CD4-positive, alpha-beta T cell treated with Interleukin-1 beta for 1 hour (primary cell): ENCODE measurements at places on chromosomes 2 and 18.

DNA sequence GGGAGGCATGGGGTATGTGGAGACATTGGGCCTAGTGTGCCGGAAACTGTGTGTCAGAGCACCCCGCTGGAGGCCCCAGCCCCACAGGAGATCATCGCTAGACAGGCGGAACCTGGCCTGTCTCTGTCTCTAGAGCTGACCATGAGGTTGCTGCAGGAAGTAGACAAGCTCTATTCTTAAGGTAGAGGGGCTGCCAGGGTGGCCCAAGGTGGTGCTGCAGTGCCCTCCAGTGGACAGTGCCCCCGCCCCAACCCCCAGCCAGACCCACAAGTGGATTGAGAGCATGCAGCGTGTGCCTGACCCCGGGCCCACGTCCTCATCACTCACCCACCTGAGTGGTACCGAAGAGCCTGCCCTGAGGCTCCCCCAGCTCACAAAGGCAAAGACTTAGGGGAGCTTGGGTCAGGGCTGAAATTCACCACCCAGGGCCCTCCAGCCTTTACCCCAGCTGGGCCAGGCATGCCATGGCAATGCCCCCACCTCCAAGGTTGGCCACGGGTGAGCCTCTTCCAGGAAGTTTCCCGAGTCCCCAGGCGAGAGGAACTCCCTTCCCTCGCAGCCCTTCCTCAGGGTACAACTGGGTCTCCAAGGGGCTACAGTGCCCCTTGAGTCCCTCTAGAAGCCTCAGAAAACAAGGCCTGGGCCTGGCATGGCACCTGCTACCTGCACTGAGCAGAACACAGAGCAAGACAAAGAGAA lies 155.0 kb downstream of the TTC32 start:
- DNase-seq, result no peak

DNA sequence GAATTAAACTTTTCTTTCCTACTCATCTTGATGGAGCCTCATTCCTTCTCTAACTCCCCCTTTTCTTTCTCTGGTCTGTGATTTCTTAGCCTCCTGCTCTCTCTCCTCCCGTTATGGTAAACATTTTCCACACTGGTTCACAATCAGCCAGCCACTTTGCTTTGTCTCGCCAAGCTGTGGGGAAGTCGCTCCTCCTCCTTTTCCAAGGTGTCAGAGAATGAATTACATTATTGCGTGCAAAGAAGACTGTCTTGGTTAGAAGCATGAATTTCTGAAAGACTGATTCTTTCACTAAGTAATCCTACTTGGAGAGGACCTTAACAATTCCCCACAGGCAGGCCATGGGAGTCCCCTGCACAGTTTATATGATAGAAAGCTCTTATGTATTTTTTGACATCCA lies 46.1 kb downstream of the RASGRP3 start:
- DNase-seq, result no peak

DNA sequence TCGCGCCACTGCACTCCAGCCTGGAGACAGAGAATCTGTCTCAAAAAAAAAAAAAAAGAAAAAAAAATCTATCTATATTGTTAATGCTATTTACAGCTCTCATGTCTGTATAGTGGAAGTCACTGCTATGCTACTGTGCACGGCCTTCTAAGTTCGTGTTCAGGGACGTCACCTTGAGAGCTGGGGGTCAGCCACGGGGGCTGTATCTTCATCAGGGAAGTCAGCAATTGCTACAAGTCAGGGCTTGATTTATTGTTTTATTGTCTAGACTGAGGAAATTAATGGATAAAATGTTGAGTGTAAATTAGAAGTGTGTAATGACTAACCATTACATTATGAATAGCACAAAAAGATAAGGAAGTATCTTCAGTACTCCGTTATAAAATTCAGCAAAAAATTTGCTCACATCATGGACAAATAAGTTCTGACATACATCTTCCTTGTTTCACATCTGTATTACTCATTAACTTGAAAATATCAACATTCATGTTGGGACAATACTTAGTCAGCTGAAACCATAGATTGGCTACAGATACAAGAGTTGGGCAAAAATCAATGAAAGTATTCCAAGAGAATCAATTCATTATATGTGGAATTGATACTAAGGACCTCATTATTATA lies 136.6 kb upstream of the SEC11C start:
- no peak for DNase-seq

DNA sequence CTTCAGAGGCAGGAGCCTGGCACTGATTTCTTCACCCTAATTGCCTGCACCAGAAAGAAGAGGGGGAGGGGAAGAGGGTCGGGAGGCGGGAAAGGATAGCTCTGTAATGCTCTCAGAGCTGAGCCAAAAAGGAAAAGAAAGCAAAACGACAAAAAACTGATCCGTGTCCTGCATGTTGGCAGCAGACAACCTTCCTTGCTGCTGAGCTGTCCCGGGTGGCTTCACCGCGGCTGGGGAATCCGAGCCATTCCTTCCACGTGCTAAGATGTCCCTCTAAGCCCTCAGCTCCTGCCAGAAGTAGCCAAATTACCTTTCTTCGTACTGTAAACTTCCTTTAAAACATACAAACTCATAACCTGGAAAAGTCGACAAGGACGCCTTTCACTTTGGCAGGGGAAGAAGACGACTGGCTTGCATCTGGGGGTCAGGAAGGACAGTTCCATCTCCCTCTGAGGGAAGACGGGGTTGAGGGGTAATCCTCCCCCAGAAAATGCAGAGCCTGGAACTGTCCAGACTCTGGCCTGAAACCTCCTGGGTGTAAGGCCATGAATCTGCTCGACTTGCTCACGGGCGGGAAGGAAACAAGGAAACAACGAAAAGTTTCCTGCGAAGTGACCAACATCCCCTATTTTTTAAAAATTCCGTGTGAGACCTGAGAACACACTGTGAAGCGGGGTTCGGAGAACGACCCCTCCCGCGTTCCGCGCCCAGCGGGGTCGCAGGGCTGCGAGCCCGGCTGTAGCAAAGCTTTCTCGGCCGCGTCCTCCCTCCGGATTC lies 7.7 kb downstream of the OTX1 start:
- DNase-seq, result no peak

- no peak for DNase-seq
Measured at GRCh38 chr2:170148161-170148560, 29.8 kb upstream of the MYO3B start.

DNA sequence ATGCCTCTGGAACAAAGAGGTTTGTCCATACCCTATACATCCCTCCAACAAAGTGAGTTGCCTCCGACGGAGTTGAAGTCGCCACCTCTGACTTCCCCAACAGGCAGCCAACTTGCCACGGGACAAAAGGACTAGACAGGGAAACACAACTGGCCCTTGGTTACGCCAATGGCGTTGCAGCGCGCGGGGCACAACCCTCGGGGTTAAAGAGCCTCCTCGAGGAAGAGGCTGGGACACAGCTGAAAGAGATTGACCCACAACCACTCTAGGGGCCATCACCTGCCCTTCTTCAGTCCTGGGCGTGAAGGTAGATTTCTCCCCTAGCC lies 545 bp downstream of the GTF3C2 start:
- no peak for DNase-seq

GRCh38 chr2:41932241-41933045 lies 115.4 kb upstream of the PKDCC start:
- DNase-seq, result no peak

- DNase-seq, result no peak
Measured at GRCh38 chr2:196329959-196330358, 158.6 kb upstream of the STK17B start.
